ENCODE measurements at places on chromosomes 16 and 17. TPM values are rescaled to one million over a fixed set of nuclear protein-coding genes. Genes with fewer than 3 reads are reported as not detected.
A peak's percentile ranks its signal among the peaks of the same experiment; 100 is the strongest.

DNA sequence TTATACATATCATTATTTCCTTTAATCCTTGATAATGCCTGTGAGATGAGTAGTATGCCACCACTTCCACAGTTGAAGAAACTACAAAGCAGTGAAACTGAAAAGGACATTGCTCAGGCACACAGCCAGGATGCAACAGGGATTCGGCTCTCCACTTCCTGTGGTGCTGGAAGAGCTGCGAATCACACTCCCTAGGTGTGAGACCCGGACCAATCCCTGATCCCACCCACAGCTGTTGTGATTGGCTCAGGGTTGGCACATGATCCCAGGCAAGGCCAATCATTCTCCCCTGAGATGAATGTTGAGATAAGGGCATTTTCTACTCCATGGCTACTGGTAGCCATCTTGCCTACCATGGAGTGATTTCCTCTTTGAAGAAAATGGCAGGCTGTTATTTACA is 218.2 kb downstream of the TMEM114 start:
- no peak for DNase-seq
- no peaks in the 10 kb centered on the region for H3K27me3 ChIP-seq
- H3K4me1 ChIP-seq = no peaks in the 10 kb centered on the region
- H3K27ac ChIP-seq = no peak overlapping the region

DNA sequence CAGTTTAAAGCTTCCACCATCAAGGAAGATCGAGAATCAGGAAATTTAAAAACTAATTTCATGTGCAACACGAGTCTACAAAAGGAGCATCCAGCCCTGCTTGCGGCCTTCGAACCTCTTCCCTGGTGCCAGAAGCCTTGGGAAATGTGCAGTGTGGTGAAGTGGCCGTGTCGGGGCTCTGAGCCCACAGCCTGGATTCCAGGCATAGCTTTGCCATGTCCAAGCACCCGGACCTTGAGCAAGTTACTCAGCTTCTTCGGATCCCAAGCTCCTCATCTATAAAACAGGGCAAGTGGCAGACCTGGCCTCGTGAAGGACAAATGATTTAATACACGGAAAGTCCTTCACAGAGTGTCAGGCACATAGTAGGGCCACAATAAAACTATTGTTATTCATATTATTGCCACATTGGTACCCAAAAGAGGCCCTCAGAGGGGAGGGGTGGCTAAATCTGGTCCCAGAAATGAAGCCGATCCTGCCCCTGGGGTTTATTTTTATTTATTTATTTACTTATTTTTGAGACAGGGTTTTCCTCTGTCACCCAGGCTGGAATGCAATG is 34.8 kb downstream of the COTL1 start:
- no peak overlapping the region for H3K27ac ChIP-seq
- DNase-seq = no peak
- peaks cover 58% of the 10 kb centered on the region for H3K36me3 ChIP-seq
- no peak overlapping the region for H3K4me3 ChIP-seq
- H3K4me1 ChIP-seq = peaks cover 2% of the 10 kb centered on the region
- no peaks in the 10 kb centered on the region for H3K27me3 ChIP-seq

- H3K4me3 ChIP-seq = no peak overlapping the region
- no peak overlapping the region for H3K27ac ChIP-seq
- no peaks in the 10 kb centered on the region for H3K36me3 ChIP-seq
- no peak for DNase-seq
Observed at GRCh38 chr16:710500-711075, 4.3 kb upstream of the METRN start.

DNA sequence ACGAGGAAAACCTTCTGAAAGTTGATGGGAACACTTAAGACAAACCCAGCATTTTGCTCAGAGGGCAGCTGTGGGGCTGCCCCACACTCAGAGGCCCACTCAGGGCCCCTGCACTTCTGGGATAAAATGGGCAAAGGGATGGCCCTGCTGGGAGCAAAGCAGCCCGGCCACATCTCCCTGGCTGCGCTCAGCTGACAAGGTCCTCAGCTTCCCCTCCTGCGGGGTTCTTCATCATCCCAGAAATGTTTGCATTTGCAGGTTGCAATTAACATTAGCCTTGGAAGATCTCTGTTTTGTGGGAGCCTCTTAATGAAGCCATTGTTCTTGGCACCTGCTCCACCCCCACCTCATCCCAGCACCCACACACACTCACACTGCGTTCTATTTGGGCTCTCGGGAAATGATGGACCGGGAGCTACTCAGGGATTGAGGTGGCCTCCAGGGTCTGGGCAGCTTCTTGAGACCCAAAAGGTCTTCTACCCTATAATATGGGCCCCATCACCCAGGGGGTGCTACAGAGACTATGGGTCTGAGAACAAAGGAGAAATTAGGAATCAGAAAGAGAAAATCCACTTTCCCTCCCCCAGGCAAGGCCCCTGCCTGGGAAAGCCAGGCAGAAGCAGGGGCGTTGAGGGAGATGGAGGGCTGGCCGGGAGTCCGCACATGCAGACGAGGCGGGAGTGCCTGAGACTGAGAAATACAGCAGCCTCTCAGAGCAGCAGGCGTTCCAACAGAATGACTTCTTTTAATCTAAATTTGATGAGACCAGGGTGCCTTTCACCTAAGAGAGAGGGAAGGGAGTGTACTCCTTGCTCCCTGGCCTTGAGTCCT is 53.7 kb upstream of the RPL38 start:
- H3K4me3 ChIP-seq = no peak overlapping the region
- no peaks in the 10 kb centered on the region for H3K4me1 ChIP-seq
- no peak overlapping the region for H3K27ac ChIP-seq

DNA sequence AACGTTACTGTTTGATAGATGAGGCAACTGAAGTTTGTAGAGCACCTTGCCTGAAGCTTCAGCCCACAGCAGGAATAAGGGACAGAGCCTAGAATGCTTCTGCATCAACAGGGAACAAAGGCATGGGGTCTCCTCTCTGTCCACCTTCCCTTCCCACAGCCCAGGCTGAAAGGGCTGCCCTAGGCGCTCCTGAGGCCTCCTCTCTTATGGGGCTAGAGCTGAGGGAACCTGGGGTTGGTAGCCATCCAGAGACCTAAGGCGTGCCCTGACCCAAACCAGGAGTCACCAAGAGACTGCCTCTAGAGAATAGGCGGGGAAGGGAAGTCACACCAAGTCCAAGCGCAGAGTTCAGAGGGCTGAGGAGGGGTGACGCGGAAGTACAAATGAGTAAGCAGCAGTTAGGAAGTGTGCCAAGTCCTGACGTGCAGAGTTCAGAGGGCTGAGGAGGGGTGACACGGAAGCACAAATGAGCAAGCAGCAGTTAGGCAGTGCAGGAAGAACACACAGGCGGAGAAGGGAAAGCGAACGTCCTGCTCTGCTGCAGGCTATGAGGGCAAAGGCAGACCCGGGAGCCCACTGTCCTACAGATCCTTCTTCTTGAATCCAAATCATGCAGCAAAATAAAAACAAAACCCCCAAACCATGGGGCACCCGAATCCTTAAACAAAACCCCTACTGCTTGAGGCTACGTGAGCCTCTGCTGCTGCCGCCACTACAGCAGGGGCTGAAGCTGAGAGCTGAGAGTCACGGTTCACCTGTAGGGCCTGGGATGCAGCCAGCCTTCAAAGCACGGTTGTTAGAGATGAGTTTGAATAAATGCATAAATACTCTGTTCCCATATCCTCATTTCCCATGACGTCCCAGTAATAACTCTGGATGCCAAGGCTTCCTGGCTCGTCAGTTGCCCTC is 2.7 kb upstream of the SPG7 start:
- peaks cover 24% of the 10 kb centered on the region for H3K4me1 ChIP-seq
- peak; percentile 93 for DNase-seq
- H3K4me3 ChIP-seq = peak overlapping the region; percentile 27
- H3K27ac ChIP-seq = peak overlapping the region; percentile 82
- peaks cover 3% of the 10 kb centered on the region for H3K36me3 ChIP-seq
- no peaks in the 10 kb centered on the region for H3K27me3 ChIP-seq

DNA sequence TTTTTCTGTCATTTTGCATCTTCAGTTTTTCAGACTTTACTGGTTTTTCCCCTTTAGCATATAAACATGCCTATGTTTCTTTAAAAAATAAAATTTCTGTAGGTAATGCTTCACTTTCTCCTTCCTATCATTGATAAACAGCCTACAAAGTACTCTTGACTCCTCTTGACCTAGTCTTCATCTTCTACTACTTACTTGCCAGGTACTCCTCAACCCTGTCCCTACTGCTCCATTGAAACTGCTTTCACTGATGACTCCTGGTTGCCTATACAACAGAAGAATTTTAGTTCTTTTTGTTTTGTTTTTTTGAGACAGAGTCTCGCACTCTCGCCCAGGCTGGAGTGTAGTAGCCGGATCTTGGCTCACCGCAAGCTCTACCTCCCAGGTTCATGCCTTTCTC is 7.0 kb downstream of the DDX42 start:
- H3K27ac ChIP-seq = no peak overlapping the region
- H3K4me1 ChIP-seq = peaks cover 16% of the 10 kb centered on the region
- no peaks in the 10 kb centered on the region for H3K27me3 ChIP-seq
- peaks cover 40% of the 10 kb centered on the region for H3K36me3 ChIP-seq
- DNase-seq = no peak

- no peak overlapping the region for H3K27ac ChIP-seq
- no peak for DNase-seq
- no peak overlapping the region for H3K4me3 ChIP-seq
- no peaks in the 10 kb centered on the region for H3K4me1 ChIP-seq
Observed at GRCh38 chr16:84834403-84834772, 14.6 kb downstream of the CRISPLD2 start.

GRCh38 chr17:43935204-43935925 is 6.9 kb downstream of the PPY start:
- no peak for DNase-seq
- no peaks in the 10 kb centered on the region for H3K36me3 ChIP-seq
- no peak overlapping the region for H3K27ac ChIP-seq
- no peaks in the 10 kb centered on the region for H3K4me1 ChIP-seq
- H3K27me3 ChIP-seq = no peaks in the 10 kb centered on the region

GRCh38 chr16:83561876-83562275 is 245.9 kb upstream of the HSBP1 start:
- no peaks in the 10 kb centered on the region for H3K36me3 ChIP-seq
- no peak for DNase-seq
- H3K4me1 ChIP-seq = no peaks in the 10 kb centered on the region
- H3K27ac ChIP-seq = no peak overlapping the region
- H3K4me3 ChIP-seq = no peak overlapping the region

DNA sequence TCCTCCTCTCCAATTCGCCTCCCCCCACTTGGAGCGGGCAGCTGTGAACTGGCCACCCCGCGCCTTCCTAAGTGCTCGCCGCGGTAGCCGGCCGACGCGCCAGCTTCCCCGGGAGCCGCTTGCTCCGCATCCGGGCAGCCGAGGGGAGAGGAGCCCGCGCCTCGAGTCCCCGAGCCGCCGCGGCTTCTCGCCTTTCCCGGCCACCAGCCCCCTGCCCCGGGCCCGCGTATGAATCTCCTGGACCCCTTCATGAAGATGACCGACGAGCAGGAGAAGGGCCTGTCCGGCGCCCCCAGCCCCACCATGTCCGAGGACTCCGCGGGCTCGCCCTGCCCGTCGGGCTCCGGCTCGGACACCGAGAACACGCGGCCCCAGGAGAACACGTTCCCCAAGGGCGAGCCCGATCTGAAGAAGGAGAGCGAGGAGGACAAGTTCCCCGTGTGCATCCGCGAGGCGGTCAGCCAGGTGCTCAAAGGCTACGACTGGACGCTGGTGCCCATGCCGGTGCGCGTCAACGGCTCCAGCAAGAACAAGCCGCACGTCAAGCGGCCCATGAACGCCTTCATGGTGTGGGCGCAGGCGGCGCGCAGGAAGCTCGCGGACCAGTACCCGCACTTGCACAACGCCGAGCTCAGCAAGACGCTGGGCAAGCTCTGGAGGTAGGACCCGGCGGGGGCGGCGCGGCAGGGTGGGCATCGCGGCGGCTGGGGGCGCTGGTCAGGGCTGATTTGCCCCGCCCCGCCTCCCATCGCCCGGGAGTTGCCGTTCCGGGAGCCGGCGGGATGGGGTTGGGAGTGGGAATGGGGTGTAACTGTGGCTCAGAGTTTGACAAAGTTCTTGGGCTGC is 567 bp downstream of the SOX9 start:
- no peak overlapping the region for H3K4me3 ChIP-seq
- H3K36me3 ChIP-seq = no peaks in the 10 kb centered on the region
- no peak for DNase-seq
- H3K27me3 ChIP-seq = peaks cover 69% of the 10 kb centered on the region

DNA sequence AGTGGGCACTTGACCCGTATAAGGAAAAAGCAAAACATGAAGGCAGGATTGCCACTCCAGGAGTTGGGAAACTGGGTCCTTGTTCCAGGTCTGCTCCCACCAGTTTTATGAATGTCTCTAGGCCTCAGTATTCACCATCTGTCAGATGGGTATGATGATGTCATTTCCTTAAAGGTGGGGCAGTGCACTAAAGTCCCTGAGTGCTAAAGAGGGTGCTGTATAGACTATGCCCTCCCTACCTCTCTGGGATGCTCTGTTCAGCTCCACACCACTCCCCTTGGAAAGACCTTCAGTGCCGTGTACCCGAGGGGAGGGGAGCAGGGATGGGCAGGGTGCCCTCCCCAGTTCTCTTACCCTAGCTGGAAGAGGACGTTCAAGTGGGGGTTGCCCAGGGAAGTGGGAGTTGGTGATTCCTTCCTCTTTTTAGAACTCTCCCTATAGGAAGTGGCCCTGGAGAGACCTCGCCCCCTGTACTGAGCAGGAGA is 2.2 kb downstream of the LASP1 start:
- peaks cover 44% of the 10 kb centered on the region for H3K4me1 ChIP-seq
- no peaks in the 10 kb centered on the region for H3K27me3 ChIP-seq

GRCh38 chr16:19375561-19376158 is 42.0 kb upstream of the TMC5 start:
- H3K4me1 ChIP-seq = peaks cover 3% of the 10 kb centered on the region
- no peak overlapping the region for H3K27ac ChIP-seq
- H3K27me3 ChIP-seq = no peaks in the 10 kb centered on the region
- DNase-seq = peak; percentile 3
- H3K4me3 ChIP-seq = no peak overlapping the region
- H3K36me3 ChIP-seq = no peaks in the 10 kb centered on the region

GRCh38 chr16:80741724-80742123 is 62.7 kb downstream of the CDYL2 start:
- DNase-seq = no peak
- peaks cover 7% of the 10 kb centered on the region for H3K4me1 ChIP-seq
- no peaks in the 10 kb centered on the region for H3K36me3 ChIP-seq

DNA sequence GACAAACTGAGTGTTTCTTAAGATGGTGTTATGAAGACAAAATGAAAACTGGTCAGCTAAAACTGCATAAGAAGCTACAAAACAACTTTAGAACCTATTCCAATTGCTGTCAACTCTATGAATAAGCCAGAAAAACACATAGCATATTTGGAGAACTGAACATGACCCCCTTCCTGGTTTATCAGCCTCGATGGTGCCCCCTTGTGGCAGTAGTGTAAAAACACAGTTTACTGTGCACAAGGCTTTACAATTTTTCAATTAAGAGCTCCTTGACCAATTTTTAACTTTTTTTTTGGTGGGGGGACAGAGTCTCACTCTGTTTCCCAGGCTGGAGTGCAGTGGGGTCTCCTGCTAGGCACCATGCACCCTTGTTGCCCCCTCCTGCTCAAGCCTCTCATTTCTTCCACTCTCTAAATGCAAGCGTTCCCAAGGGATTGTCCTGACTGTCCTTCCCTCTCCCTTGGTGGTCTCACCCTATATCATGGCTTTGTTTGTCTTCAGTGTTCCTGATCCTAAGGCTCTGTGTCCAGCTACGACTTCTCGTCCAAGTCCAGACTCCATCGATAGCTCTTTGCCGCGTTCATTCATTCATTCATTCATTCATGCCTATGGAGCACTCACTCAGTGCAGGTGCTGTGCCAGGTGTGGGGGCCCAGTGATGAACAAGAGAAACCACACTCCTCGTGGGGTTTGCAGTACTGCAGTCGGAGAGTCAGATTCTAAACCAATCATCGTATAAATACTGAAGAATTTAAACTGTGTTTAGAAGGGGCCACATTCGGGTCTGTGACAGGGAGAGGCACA is 7.5 kb downstream of the EIF1 start:
- H3K4me3 ChIP-seq = no peak overlapping the region
- DNase-seq = peak; percentile 62
- peaks cover 12% of the 10 kb centered on the region for H3K4me1 ChIP-seq
- no peak overlapping the region for H3K27ac ChIP-seq
- H3K27me3 ChIP-seq = no peaks in the 10 kb centered on the region

RAPGEFL1 gene
- total RNA-seq = 8.4 TPM
